ENCODE measurements at places on chromosomes 2 and 18. TPM values are rescaled to one million over a fixed set of nuclear protein-coding genes. Genes with fewer than 3 reads are reported as not detected.

Gene TIA1
- 111 TPM for total RNA-seq

Gene UPP2
- not detected for total RNA-seq

Gene DNER
- 0.44 TPM for total RNA-seq

Gene IHH
- total RNA-seq, result under 0.01 TPM

Gene SERPINB3
- total RNA-seq, result not detected

Gene LAMA3
- 7.4 TPM for total RNA-seq

Gene ST8SIA5
- 0.15 TPM for total RNA-seq

Gene KIAA2012
- 0.17 TPM for total RNA-seq

Gene FASTKD1
- 15.1 TPM for total RNA-seq

Gene PLCL1
- total RNA-seq, result 1.6 TPM

Gene FAM237A
- not detected for total RNA-seq

Gene LYPD1
- total RNA-seq, result 0.73 TPM

Gene SLC11A1
- total RNA-seq, result 0.33 TPM

Gene POTEI
- total RNA-seq, result not detected

Gene BMP10
- not detected for total RNA-seq

Gene TBC1D8
- total RNA-seq, result 12.8 TPM

Gene DUSP28
- total RNA-seq, result 3.1 TPM

Gene FLACC1
- total RNA-seq, result 2.0 TPM

Gene SNORC
- total RNA-seq, result 0.29 TPM

Gene IL18R1
- 0.66 TPM for total RNA-seq

Gene CCBE1
- total RNA-seq, result 69.4 TPM

Gene FOXI3
- total RNA-seq, result not detected

Gene CCDC148
- 1.5 TPM for total RNA-seq

Gene ALPI
- not detected for total RNA-seq
